ENCODE measurements at places on chromosomes 6 and 20.
A peak's percentile ranks its signal among the peaks of the same experiment; 100 is the strongest.

DNA sequence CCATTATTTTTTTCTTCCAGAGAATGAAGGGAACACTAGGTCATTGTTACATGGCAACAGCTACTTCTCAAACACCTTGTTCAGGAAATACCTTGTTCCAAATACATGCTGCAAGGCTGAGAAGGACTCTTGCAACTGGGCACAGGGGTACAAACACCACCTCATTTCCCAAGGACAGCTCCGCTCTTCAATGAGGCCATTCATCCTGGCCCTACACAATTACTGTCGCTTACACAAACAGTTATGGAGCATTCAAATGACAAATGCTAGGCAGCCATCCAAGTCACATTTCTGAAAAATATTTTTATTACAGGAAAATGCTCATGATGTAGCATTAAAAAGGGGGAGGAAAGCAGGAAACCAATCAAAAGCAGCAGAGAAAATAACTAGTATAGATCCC, 611.9 kb downstream of the DHX35 start:
- DNase-seq, result no peak

DNA sequence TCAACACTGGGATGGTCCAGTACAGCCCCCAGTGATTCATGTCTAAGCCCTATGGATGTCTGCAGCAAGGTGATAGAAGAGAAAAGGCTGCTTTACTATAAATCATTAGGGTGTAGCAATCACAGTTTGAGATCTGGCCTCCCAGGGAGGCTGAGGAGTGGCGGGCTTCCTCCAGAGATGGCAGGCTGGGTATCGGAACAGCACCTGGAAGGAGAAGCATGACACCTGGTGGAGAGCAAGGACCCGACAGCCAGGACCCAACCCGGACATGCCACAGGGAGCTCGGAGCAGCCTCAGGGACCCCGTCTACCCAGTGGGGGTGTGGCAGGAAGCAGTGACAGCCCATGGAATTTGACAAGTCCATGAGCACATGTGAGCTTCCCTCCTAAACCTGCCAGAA, 114.8 kb upstream of the CD93 start:
- peak; percentile 47 for DNase-seq

DNA sequence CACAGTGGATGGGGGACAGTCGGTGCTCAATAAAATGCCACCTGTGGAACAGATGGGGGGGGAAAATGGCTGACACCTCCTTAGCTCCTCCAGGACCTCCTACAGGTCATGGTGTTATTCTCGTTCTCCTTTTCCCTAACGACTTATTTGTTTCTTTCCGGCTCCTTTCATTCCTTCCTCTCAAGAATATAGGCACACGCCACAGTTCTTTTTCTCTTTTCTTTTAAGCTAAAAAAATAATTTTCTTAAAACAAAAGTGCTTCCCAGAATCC, 1.4 kb upstream of the RNASET2 start:
- no peak for DNase-seq

- no peak for DNase-seq
These were observed 1.2 kb downstream of the REV3L start for GRCh38 chr6:111481836-111482187.

- no peak for DNase-seq
These were observed 19.7 kb downstream of the RIPOR3 start for GRCh38 chr20:50671626-50672025.

GRCh38 chr20:37346535-37347346, 801 bp downstream of the SRC start:
- DNase-seq, result no peak

DNA sequence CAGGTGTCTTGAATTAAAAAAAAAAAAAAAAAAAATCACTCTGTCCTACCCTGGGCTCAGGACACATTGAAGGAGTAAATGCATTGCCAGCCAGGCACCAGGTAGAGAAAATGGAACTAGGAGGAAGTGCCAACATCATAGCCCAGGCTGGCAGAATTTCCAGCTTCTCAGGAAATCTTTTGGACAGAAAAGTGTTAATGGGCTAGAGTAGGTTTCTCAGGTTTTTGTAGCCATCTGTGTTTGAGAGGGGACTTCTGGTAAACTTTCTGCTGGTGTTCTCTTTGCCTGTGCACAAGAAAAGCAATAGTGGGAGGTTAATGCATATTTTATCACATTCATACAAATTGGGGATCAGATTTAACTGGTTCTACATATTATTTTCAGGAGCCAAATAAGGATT, 678.3 kb upstream of the NRSN1 start:
- DNase-seq, result no peak

DNA sequence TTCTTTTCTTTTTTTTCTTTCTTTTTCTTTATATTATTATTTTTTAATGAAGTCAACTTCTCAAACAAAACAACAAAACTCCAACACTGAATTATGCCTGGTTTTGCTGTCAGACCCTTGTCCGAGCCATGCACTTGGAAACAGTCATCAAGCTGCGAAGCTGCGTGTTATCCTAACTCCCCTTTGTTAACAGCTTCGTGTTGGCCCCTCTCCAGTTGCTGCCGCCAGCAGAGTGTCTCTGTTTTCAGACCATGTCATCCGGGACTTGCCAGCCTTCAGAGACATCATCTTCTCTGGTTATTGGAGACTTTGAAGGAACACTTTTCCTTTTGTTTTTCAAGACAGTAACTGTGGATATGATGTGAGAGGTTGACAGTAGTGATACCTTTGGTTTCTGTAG, 83.1 kb downstream of the TRMT11 start:
- DNase-seq, result no peak

DNA sequence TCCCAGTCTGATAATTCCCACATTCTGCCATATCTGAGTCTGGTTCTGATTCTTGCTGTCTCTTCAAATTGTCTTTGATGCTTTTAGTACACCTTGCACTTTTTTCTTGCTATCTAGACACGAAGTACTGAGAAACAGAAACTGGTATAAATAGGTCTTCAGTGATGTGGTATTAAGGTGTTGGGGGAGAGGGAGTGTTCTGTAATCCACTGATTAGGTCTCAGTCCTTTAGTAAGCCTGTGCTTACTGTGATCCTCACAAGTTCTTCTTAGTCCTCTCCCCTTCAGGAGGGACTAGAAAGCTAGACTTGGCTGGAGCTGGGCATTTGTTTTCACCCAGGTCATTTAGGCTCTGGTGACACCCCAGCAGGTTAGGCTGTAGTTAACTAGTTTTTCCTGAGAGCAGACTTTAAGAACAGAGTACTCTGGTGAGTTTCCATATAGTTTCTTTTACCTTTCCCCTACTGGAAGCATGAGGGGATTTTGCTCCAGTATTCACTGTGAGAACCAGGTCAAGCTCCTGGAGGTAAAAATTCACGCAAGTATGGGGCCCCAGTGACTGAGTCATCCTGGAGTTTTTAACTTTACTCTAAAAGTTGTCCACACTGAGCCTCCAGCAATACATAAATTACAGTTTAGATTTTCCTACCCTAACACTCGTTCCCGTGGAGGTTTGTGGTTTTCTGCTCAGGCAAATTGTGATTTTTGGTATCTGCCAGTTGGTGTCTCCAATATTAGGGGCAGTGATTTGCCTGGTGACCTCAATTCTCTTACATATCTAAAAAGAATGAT, 154.6 kb downstream of the CDKAL1 start:
- DNase-seq, result peak; percentile 39

GRCh38 chr20:21982559-21982958, 277.1 kb downstream of the PAX1 start:
- DNase-seq, result no peak

- no peak for DNase-seq
These were observed 2.3 kb upstream of the RAMACL start for GRCh38 chr6:166588691-166589336.

DNA sequence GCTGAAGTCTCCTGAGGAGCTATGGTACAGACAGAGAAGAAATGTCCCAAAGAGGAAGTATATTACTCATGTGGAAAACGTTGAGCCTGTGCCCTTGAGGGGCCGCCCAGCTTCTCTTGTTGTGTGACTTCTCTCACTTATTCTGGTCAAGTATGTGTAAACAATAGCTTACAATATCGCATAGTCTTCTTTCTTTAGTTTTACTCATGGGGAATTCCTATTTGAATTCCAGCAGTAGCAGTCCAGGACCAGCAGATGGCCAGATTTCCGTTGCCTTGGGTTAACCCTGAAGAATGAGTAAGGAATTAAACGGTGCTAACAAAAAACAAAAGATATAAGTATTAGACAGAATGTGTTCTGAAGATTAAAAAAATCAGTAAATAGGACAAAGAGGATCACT, 522.0 kb upstream of the GJE1 start:
- DNase-seq, result no peak

- DNase-seq, result no peak
These were observed 27.8 kb upstream of the SCUBE3 start for GRCh38 chr6:35185971-35186370.

- DNase-seq, result peak; percentile 44
These were observed 45.3 kb upstream of the ZNF184 start for GRCh38 chr6:27517928-27518787.

DNA sequence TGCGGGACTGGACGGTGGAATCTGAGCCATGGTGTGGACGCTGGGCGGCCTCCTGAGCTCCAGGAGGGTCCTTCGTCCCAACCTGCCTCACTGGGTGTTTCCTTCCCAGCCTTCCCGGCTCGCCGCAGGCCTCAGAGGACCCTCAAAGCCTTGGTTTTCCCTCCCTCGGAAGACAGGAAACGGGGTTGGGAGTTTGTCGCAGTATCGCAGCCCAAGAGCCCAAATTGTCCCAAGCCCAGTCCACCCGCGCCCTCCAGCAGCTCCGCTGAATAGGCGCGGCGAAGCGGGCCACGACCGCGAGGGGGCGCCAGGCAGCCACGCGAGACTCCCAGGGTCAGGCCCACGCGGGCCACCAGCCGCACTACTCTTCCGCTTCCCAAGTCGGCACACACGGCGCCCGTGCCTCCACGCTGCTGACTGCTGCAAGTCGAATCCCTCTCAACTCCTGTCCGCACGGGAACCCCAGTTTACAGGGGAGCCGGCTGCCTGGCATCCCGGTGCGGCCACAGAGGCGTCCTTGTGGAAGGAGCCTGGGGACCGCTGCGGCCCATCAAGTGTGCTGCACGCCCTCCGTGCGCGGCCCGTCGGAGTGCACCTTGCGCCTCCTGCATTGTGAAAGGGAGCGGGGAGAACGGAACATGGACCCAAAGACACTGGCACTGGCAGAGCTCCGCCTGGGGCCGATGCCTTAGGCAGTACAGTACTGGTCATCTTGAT, 40.4 kb upstream of the HMGA1 start:
- DNase-seq, result peak; percentile 53

DNA sequence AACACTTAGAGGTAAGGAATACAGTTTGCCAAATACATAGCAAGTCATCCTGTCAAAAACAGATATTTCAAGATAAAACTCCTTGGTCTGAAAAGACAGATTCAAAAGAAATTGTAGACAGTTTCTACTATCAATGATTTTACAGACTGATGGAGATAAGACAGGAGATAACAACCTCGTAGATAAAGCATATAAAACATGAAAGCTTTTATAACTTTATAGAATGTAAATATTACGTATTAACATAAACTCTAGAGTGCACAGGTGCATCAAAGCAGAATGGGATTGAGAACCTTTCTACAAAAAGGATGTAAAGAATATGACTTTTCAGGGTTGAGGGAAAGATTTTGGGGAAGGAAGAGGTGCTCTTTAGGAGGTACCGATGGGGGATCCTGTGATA, 158.0 kb upstream of the CENPW start:
- no peak for DNase-seq

DNA sequence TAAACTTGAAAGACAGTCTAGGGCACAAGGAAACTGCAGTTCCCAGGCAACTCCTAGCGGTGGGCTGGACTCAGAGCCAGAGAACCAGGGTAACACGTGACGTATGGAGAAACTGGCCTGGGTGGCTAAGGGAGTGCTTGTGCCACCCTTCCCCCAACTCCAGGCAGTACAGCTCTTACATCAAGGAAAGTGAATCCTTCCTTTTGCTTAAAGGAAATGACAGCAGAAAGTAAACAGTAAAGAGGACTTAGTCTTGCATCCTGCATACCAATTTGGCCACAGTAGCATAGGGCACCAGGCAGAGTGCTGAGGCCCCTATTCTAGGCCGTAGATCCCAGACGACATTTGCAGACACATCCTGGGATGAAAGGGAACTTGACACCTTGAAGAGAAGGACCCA, 322.8 kb downstream of the CD109 start:
- no peak for DNase-seq

DNA sequence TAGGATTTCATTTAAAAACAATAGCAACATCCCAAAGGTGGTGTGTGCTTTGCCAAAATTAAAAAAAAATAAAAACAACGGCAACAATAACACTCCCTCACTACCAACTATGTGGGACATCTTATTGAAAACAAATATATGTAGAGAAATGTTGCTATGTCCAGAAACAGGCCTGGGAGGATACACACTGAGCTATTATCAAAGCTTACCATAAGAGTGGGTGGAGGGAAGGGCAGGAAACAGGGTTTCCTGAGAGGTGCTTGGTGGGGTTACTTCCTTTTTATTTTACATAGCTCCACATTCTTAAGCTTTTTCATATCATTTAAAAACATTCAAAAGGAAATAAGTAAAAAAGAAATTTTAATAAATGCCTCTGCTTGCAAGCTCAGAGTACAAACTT, 150.0 kb upstream of the RIPOR2 start:
- DNase-seq, result no peak

DNA sequence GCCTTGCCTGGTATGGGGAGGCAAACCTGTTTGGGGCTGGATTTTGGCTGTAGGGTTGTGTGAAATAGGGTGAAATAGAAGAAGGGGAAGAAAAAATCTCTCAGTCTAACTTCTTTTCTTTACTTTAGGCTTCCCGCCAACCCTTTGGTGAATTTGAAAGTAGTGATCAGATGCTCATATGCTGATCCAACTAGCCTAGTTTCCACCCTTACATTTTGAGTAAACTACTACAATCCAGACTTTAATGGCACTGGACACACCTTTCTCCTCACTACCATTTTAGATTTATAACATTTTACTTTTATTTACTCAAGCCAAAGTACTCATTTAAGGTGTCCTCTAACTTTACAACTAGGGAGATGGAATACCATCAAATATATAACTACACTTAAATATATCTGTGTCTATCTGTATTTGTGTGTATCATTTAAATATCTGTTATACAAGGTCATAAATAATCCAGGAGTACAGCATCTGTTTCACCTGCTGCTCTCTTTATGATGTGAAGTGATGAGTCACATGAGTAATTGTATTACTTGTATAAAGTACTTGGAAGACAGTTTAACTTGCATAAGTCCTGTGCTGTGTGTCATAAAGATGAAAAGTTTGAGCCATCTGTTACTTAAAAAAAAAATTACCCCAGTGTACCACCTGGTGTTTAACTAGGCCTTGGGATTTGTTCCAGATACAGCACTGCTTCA, 172.1 kb downstream of the CDKAL1 start:
- DNase-seq, result peak; percentile 88

- no peak for DNase-seq
These were observed 115.2 kb downstream of the DLL1 start for GRCh38 chr6:170175644-170176135.

DNA sequence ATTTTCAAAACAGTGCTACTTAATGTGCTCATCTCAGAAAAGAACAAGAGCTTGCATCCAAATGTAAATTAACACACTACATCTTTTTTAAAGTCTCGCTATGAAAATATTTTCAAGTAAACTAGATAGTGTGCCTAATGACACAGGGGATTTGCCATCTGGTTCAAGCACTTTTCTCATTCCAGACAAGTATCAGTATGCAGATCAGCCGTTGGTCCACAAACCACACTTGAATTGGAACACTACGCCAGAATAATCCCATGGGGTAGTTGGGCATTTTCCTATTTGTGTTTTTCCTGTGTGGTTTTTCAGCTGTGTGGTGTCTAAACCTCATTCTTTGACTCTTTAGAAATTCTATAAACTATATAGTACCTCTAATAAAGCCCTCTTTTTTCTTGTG, 256.2 kb downstream of the EPHA7 start:
- DNase-seq, result no peak

GRCh38 chr6:137693711-137694110, 173.3 kb upstream of the TNFAIP3 start:
- DNase-seq, result no peak
